ENCODE measurements at places on chromosomes 6 and 20.

- no peak for DNase-seq
These were observed 348 bp upstream of the AFDN start for GRCh38 chr6:167826230-167826895.

- DNase-seq: no peak
These were observed 148.7 kb upstream of the JARID2 start for GRCh38 chr6:15096894-15097837.

- DNase-seq: no peak
These were observed 25.8 kb upstream of the SLC16A10 start for GRCh38 chr6:111061508-111061907.

- DNase-seq: no peak
These were observed 72.9 kb upstream of the SLC22A16 start for GRCh38 chr6:110549277-110549676.

DNA sequence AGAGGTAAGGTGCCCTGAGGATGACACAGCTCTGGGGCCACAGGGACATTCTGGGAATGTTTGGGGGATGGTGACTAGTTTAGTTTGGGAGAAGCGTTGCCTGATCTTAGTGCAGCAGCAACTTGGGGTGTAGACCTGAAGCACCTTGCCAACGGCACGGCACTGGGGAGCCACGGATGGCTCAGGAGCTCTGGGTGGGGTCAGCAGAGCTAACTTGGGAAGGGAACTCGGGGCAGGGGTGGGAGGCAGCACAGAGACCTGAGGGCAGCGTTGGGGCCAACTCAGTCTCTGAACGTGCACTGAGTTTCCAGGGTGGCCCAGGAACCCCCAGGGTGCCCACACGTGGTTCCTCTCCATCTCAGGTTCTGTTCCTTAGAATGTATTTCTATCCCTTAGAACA lies 14.9 kb downstream of the THBS2 start:
- no peak for DNase-seq

DNA sequence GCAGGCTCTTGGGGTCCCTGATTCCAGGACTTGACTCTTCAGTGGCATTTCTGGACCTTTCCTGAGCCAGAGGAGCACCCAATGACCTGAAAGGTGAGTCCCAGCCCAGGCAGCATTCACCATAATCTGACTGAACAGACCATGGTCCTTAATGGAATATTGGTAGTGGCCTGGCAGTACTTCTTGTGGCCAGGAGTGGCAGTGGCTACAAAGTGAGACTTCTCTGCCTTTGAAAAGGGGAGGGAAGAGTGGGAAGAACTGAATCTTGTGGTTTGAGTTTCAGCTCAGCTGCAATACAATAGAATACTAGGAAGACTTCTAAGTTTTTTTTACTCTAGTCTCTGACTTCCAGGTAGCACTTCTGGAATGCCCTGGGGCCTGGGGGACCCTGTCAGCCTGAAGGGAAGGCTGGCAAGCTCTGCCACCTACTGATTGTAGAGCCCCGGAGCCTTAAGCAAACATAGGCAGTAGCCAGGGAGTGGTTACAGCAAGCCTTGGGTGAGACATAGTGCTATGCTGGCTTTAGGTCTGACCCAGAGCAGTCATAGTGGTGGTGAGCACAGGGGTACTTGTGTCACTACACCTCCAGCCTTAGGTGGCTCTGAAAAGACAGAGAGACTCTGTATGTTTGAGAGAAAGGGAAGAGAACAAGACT lies 674.2 kb upstream of the MANEA start:
- DNase-seq: no peak

DNA sequence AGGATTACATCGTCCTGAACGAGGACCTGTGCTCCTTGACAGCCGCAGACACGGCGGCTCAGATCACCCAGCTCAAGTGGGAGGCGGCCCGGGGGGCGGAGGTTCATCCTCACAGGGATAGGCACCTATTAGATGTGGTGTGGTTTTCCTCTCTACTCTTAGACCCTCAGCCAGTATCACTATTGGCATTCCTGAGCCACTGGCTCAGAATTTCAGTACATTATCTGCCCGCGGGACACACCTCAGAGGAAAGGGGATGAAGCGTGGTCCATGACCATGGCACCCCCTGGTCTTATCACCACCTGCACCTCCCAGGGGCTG lies 34.6 kb upstream of the HLA-G start:
- no peak for DNase-seq

DNA sequence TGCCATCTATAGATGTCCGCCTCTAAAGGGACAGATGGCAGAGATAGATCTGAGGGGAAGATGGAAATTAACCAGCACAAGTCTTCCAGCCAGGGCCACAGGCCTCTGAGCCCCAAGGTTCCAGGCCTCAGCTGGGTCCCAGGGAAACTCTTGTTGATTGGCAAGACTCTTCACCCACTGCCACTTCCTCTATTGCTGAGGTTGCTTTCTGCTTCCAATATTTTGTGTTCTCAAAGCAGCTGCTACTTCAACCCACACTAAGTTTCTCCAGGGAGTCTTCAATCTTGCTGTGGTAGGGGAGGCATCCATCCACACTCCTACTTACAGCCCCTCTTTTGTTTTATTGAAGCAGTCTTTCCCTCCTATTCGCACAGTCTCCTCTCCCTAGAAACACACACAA lies 36.4 kb upstream of the SASH1 start:
- DNase-seq: no peak

GRCh38 chr20:37991908-37992307 lies 41.3 kb downstream of the TTI1 start:
- DNase-seq: no peak

DNA sequence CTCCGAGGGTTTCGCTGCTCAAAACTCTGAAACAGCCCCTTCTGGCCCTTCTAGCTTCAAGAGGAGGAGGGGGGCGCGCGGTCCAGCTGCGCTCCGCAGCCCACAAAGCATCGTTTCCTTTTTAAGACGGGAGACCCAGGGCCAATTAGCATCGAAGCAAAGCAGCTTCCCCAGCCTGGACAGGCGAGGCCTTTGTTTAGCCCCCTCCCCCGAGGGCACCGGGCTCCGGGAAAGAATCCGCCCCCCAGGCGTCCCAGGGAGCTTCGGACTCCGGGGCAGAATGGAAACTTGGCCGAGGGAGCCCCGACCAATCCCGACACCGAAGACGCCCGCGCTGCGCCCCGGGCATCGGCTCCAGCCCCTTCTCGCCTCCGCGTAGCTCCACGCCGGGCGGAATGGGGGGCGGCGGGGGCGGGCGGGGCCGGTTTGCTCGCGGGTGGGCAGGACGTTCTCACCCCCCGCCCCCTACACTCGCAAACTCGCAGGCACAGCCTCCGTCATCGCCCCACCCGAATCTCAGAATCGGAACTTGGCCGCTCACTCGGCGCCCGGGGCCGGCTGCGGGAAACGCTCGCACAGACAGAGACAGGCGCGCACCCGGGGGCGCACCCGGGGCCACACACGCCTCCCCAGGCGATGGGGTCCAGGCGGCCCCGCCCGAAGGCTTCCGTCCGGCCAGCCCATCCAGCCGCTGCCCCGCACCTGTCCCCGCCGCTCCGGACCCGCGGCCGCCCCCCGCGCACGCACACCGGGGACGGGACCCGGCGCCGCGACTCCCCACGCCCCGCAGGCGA lies 628 bp downstream of the NKAIN4 start:
- no peak for DNase-seq

DNA sequence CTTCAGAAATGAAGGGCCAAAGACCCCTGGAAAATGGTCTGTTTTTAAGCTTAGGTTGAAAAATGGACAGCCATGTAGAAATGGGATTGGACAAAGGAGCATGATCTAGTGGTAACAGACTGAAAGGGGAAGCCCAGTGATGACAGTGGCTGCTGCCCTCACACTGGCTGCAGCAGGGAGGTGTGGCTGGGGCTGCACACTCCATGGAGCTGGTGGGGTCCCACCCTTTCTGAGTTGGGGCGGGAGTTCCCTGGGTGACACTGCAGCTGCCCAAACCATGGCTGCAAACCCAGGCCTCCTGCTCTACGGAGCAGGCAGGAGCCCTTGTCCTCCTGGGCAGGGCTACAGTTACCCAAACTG lies 8.5 kb upstream of the PACSIN1 start:
- DNase-seq: no peak

DNA sequence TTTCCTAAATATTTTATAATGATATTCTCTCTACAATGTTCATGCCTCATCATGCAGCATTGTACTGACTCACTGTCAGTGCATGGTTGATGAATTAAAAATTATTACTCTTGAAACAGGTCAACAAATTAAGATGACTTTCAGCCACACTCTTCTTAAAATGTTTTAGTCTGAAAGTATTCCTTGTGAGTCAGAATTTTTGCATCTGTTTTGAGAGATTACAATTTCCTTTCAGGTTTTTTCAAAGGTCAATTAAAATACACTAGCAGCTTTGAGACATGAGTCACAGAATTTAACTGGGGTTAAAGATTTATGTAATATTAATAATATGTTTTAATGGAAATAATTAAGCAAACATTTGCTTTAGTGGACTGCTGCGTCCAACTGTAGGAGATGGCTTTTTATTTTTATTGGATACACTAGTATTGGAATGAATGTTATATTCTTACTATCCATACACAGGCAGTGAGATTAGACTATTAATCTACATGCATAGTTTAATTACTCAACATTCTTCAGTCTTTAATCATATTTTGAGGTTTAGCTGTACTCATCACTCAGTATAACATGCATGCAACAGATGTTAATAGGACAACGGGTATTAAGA lies 9.7 kb downstream of the COL12A1 start:
- DNase-seq: no peak

DNA sequence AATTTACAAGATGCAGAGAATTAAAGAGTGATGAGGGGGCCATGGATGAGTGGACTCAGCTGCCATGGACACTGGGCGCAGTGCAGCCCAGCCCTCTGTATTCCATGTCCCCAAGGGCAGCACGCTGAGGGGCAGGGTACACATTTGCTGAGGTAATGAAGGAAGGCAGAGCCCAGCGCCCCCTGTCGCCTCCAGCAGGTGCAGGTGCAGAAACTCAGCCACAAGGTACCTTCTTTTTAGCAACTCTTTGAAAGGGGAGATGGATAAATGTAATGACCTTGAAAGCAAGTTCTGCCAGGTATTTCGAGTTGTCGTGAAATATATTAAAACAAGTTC lies 7.1 kb downstream of the CD93 start:
- DNase-seq: no peak

DNA sequence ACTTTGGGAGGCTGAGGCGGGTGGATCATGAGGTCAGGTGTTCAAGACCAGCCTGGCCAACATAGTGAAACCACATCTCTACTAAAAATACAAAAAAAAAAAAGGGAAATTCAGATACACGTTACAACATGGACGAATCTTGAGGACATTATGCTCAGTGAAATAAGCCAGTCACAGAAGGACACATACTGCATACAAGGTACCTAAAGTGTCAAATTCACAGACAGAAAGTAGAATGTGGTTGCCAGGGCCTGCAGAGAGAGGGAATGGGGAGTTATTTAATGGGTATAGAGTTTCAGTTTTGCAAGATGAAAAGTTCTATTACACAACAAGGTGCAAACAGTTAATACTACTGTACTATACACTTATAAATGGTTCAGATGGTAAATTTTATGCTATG lies 75.1 kb downstream of the SNX5 start:
- DNase-seq: no peak

- no peak for DNase-seq
These were observed 1326.3 kb upstream of the GJE1 start for GRCh38 chr6:140806431-140806830.

- DNase-seq: no peak
These were observed 15.6 kb downstream of the BCLAF1 start for GRCh38 chr6:136274062-136274461.

GRCh38 chr20:53736757-53737395 lies 143.2 kb upstream of the ZNF217 start:
- no peak for DNase-seq

DNA sequence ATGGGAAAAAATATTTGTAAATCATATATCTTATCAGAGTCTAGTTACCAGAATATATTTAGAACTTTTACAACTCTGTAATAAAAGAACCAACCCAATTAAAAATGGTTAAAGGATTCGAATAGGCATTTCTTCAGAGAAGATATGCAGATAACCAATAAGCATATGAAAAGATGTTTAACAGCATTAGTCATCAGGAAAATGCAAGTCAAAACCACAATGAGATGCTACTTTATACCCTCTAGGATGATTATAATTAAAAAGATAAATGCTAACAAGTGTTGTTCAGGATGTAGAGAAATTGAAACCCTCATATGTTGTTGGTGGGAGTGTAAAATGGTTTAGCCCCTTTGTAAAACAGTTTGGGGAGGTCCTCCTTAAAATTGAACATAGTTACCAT lies 94.1 kb downstream of the LRRC1 start:
- DNase-seq: no peak

GRCh38 chr20:31710423-31711108 lies 12.1 kb downstream of the BCL2L1 start:
- no peak for DNase-seq

GRCh38 chr20:35285806-35286076 lies 1.2 kb upstream of the EIF6 start:
- DNase-seq: no peak
